Caudate nucleus (tissue), 63 donors: ENCODE measurements at places on chromosomes 3 and 15.

DNA sequence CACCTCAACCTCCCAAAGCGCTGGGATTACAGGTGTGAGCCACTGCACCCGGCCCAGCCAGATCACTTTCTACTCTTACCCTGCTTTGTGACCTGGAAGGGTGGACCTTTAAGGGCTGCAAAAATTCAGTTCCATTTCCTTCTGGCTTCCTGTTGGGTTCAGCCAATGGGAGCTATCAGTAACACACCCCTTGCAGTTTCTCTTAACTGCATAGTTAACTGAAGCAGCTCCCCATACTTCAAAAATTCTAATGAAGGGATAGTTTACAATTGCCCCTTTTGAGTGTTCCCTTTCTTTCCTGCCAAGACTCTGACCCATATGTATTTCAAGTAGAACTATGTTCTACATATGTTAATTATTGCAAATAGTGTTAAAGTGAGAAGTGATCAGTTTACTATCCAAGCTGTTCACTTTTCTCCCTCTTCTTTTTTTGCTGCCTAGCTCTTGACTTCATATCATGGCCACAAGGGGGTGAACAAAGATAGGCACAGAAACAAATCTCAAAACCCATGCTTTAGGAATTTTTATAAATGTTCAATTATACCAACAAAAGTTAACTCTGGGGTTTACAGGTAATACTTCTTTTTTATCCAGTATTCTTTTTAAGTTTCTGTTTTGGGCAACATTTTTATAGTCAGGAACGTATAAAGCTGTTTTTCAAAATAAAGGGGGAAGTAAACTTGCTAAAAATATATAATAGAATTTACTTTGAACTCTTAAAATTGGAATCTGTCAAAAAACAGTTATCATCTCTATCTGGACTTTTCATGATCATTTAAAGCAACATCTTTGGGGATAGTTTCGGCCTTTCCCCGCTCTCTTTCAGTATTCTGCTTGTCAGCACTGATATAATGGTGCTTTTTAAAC is 8.1 kb downstream of the PGBD4 start:
- no peak for DNase-seq

DNA sequence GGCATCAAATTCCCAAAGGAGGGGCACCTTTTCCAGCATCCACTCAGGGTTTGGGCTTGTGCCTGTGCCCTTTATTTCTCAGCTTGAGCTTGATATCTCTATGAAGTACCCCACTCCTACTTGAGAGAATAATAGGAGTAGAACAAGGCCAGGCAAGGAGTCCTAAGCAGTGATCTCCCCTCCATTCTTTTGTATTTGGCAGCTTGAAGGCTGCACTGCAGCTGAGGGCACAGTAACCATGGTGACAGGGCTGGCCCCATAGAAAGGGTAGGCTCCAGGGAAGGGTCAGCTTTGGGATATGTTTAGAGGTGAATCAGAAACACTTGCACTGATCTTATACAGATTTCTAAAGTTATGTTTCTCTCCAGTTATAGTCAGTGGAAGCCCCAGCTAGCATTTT is 145.4 kb upstream of the SLC24A5 start:
- DNase-seq: no peak

DNA sequence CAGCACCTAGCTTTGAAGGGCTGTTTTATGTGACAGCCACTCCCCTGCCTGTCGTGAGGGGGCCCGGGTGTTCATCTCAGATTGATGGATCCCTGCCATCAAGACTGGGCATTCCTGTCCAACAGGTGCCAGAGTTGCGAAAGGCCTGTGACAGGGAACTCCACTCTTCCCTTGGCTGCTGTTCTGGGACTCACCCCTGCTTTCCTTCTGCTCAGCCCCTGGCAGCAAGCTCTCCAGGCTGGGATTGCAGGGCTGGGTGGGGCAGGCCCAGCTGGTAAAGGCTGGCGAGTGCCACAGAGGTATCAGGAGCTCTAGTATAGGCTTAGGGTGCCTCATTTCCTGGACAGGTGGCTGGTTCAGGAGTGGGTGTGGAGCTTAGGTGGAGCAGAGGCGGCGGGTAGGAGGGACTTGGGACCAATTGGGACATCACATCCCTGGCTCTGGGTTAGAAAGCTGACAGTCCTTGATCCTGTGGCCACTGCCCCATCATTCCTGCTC is at the start of gene PLA2G4B:
Gene PLA2G4B, plus strand, starts transcription at position 448 of the 498 bp plus-strand sequence. CDS start 67 bp downstream, outside the sequence.
- DNase-seq: no peak

DNA sequence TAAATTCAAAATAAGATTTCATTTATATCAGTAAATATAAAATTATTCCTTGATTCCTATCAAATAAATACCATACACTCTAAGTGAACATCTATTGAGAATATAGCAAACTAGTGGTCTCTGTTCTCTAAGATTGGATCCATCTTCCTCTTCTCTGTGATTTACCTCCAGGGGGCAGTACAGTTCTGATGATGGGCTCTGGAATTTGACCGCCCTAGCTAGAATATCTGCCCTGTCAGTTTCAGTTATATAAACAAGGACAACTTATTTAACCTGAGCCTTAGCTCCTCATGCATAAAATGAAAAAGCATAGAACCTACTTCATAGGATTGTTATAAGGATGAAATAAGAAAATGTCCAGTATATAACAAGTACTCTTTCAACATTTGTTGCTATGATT is 171.1 kb upstream of the CCDC54 start:
- DNase-seq: no peak

DNA sequence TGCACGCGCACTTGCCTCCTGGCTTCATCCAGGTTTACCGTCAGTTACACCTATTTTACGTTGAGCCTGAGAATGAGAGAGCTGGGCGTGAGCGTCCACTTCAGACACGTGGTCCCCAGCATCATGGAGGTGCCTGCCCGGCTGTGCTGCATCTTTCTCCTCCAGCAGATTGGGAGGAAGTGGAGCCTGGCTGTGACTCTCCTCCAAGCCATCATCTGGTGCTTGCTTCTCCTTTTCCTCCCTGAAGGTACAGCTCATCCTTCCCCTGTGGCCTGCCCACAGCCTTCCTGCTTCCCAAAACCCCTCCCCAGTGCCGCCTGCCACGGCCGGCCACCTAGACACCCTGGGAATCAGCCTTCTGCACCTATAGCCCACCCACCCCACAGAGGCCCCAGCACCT is 31.6 kb downstream of the SLC22A14 start:
- DNase-seq: no peak

GRCh38 chr3:177329854-177330253 is 132.6 kb upstream of the TBL1XR1 start:
- DNase-seq: no peak

- no peak for DNase-seq
Observed at GRCh38 chr15:33022629-33023028, 171.9 kb downstream of the FMN1 start.

GRCh38 chr15:80967991-80968510 is 21.6 kb downstream of the MESD start:
- no peak for DNase-seq

DNA sequence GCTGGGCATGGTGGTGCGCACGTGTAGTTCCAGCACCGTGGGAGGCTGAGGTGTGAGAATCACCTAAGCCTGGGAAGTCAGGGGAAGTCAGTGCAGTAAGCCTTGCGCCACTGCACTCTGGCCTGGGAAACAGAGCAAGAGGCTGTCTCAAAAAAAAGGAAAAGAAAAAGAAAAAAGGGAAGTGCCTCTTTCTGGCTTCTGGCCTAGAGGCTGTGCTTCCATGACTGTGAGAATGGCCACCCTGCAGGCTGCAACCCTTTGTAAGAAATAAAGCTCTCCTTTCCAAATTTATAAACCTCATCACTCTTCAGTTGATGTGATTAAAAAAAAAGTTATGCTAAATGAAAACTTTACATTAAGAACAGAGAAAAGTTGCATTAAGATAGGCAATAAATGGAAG is 774.3 kb downstream of the TUSC7 start:
- no peak for DNase-seq

GRCh38 chr15:61880084-61880483 is 180.2 kb downstream of the VPS13C start:
- no peak for DNase-seq

GRCh38 chr3:53083521-53083920 is 37.6 kb upstream of the SFMBT1 start:
- DNase-seq: no peak

- DNase-seq: peak; percentile 44
Observed at GRCh38 chr15:59260090-59260489, 53.4 kb downstream of the LDHAL6B start.

- DNase-seq: no peak
Observed at GRCh38 chr3:47961036-47961435, 55.2 kb downstream of the MAP4 start.

DNA sequence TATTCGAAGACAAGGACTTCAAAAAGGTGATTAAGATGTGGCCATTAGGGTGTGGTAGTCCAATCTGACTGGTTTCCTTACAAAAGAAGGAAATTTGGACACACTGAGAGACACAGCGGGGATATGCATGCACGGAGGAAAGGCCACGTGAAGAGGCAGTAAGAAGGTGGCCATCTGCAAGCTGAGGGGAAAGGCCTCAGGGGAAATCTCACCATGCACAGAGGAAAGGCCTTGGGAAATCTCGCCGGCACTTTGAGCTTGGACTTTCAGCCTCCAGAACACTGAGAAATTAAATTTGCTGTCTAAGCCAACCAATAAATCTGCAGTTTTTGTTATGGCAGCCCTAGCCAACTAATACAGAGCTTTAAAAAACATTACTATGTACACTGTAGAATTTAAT is 78.8 kb downstream of the DLG1 start:
- no peak for DNase-seq

GRCh38 chr15:21269121-21269520 is 171.2 kb downstream of the POTEB3 start:
- no peak for DNase-seq

DNA sequence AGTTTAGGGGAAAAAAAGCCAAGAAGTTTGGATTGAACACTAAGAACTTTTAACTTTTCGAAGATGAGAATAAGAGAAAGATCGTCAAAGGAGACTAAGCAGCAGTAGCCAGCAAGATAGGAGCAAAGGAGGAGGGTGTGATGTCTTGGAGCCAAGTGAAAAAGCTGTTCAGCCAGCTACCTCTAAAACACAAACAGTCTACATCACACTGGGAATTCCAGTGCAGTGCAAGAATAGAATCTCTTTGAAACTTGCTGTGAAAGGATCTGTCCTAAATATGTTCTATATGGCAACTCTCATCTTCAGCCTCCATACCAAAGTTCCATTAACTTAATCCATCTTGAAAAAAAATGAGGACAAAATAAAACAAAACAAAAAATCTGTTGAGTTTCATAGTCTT is 541.5 kb downstream of the MAGI1 start:
- no peak for DNase-seq

DNA sequence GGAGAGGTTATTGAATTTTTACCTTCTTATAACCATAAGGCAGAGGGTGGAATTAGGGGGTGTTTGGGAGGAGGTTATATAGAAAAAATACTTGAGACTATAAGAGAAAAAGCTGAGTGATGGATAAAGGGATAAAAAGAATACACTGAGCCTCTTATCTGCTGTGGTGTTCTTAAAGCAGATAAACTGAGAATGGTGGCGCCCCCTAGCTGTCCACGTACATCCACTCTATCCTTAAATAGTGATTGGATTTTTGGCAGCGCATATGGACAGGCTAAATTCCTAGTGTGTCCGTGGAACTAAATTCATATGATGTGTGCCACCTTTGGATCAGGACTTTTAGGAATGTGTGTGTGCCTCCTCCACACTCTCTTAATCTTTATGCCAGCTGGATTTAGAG is 121.1 kb downstream of the OXSM start:
- no peak for DNase-seq

DNA sequence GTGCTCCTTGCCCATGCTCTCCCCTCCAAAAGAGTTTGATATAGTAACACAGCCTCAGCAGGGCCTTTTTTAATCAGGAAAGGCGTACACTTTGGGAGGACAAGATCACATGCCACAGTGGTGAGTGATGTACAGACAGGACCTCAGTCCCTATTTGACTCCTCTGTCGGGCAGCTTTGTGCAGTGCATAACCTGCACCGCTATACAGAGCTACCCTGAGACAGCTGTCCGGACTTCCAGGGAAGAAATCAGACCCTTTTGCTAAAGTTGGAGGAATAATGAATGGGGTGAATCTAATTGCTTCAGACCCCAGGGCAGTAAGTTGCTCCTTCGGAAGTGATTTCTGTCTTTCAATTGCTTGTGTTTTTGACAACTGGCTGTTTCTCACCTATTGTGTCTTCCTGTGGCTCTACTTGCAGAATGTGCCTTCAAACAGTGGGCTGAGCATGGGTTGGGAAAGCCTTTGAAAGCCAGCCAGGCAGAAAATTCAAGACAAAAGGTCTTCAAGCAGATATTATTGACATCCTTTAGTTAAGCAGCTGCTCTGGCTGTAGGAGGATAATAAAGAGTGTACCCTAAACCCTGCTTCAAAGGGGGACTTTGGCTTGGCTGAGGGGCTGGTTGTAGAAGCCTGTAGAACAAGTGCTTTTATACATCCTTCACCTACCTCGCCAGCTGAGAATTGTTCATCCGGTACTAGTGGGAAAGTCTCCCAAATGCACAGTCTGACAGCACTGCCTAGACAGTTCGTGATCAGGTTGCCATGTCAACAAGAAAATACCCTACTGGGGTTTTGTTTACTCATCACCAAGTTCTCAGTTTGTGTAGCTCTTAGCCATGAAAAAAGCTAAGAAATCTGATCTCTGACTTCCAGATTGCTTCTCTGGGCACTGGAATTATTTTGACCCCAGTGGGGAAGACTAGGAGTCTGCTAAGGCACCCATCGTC is 35.1 kb downstream of the SNTN start:
- DNase-seq: no peak

- no peak for DNase-seq
Observed at GRCh38 chr15:75817138-75817935, 25.9 kb upstream of the UBE2Q2 start.

DNA sequence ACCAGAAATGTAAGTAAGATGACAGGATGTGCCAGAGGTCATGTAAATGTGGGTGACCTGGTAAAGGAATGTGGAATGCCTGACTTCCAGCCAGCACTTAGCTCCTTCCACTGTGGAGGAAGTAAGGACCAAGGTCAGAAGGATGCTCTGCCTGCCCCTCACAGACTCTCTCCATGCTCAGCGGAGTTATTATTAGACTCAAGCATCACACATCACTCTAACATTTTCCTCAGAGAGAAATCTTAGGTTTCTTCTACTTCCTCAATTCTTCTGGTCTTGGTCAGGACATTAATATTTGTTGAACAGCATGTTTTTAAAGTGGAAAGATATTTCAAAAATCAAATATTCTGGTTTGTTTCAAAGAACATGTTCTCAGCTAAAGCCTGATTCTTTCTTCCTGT is 231.4 kb upstream of the WNT5A start:
- no peak for DNase-seq

DNA sequence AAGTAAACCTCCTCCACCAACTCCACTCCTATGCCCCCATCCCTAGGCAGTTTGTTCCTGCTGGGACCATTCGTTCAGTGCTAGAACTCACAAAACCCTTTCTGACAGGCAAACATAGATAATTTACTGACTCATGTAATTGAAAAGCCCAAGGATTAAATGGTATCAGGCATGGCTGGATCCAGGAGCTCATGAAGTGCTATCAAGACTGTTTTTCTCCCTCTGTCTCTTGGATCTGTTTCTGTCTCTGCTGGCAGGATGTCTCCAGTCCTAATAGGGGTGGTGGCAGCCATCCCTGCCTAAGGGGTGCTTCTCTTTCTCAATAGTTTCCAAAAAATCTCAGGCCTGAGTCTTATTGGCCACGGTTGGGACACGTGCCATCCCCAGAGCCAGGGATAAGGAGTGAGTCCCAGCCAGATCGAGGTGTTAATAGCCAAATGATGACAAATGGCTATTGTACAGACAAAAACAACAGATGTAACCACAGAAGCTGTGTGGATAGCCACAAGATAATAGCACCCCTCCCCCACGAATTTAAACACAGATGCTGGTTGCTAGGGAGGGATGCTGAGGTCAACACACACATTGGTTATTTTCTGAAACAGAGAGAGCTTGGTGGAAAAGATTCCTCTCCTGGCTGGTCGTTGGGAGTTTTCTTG is 168.6 kb downstream of the SHQ1 start:
- peak; percentile 30 for DNase-seq

GRCh38 chr3:73029321-73029796 is 32.1 kb upstream of the EBLN2 start:
- DNase-seq: no peak
